ENCODE measurements at places on chromosomes 13 and 19. TPM values are rescaled to one million over a fixed set of nuclear protein-coding genes. Genes with fewer than 3 reads are reported as not detected.
A peak's percentile ranks its signal among the peaks of the same experiment; 100 is the strongest.

Gene TJP3
- total RNA-seq = not detected

Gene RUBCNL
- total RNA-seq = 0.73 TPM

DNA sequence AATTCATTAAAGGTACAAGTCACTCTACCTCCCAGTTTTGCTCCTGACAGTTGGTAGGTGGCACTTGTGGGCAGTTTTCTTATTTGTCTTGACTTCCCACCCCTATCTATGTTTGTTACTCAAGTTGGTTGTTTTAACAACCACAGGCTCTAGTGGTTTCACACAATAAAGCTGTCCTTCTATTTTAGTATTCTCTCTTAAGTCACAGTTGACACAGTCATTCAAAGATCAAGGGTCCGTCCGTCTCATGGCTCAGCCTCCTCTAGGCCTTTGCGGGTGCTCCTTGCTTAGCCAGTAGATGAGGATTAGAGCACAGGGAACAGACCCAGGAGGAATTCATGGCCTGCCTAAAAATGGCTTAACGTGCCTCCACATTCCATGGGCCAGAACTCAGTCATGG lies 573.7 kb downstream of the IRS2 start:
- DNase-seq = no peak

DNA sequence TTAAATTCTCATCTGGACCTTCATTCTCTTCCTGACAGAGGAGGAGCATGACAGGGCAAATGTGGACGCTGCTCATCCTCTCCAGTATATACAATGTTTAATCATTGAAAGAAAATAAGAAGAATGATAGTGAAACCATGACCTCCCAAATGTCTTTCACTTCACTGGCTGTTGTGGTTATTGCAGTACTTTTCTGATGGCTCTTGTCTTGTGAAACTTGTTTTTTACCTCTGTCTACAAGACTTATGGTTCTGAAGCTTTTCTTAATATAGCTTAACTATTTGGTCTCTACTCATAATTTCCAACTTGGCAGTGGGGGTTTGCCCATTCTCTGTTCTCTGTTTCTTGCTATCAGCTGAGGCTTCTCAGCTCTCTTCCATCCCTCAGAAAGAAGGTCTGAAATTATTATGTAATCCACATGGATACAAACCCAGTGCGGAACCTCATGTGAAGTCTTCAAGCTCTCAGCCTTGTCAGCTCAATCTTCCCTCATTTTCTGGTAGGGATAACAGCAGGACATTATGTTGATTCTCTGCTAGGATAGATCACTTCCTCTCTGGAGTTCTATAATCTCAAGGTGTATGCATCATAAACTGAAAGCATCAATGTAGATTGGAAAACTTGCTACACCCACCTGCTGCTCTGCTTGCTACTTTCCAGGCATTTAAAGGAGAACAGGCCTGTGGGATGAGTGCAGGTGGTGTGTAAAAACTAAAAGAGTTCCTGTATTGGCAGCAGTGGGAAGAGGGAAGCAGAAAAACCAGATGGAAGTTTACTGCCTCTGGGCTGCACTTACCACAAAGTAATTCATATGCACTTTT lies 250.3 kb upstream of the HTR2A start:
- DNase-seq = no peak

DNA sequence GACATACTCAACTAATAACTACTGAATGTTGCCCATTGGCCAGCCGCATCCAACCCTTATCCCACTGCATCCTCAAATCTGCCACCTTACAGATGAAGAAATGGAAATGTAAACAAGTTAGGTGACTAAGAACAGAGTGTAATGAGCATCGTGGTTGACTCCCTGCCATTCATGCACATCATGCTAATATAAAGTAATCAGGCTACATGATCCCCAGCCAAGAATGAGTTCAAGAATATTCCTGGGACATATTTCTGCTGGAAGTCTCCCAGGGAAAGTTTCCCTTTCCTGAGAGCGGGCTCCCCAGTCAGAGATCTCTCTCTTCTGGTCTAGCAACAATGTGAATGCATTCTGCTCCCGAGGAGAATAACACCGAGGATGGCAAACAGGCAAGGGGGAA lies 55.9 kb upstream of the SERP2 start:
- DNase-seq = no peak

Gene CGB5
- not detected for total RNA-seq

Gene MPND
- total RNA-seq = 24.7 TPM

Gene C19orf38
- total RNA-seq = 0.36 TPM

DNA sequence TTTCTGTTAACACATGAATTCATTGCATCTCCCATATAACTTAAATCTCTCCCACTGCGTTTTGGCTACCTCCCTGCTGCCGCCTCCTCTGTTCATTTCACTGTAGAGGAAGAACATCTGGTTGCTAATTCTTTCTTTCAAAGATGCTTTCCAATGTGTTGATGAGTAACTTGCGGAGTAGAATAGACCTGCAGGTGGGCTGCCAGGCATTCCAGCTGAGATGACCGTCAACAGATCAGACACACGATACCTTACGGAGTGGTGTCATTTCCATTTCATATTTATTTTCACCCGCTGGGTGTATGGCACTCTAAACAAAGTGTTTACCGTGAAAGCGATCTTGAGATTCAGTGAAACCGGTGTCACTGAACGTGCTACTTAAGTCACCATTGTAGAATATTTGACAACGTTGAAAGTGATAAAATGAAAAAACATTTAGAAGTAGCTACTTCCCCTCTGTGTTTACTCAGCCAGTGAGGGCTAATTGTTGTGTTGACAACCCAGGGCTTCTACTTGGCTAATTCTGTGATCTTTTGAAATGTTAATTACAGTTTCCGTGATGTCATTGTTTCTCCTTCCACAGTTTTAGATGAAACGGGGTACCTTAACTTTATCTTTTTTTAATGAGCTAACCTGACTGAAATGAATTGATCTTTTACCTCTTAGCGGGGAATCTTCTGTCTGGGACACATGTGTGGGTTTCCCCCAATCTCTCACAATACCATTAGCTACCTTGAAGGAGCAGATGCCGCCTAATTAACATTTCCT lies 228.5 kb upstream of the ARGLU1 start:
- DNase-seq = no peak

DNA sequence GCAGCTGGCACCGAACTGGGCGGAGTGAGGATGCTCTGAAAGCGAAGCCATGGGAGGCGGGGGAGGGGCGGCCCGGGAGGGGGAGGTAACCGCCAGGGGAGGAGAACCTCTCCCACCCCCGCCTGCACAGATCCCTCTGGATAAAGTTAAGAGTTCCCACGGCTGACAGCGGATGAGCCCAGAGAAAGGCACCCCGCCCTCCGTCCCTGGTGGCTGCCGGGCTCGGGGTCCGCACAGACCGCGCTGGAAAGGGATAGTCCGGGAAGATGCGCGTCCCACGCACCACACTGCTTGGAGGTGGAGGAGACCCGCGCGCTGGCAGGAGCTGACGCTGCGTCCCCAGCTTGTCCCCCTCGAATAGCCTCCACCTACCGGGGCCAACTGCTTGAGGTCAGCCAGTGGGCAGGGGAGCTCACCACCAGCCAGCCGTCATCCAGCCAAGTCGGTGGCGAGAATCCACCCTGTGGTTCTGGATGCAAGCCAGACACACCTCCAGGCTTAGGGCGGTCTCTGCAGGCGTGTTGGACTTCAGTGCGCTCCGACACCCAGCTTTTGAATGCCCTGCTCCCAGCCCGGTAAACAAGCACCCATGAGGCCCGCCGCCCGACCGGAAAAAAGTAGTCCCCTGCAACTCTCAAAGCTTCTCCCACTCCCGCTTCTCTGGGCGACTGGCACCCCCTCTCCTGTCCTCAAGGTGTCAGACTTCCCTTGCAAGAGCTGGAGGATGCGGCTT lies at the start of gene TRPC4:
TSS of gene TRPC4 (minus strand) at position 17 of the 733 bp plus-strand sequence. CDS start 86,439 bp downstream, outside the sequence.
- DNase-seq = peak; percentile 25

- no peak for DNase-seq
These were observed 2.2 kb downstream of the TSC22D1 start for GRCh38 chr13:44573790-44574465.

- DNase-seq = no peak
These were observed 125.5 kb downstream of the ENOX1 start for GRCh38 chr13:43661161-43661830.

- DNase-seq = no peak
These were observed 164.5 kb downstream of the RGCC start for GRCh38 chr13:41621716-41622431.

Gene AP1M2
- not detected for total RNA-seq

GRCh38 chr13:99973163-99973807 lies 1.7 kb upstream of the ZIC5 start:
- no peak for DNase-seq

Gene ZNF99
- 0.13 TPM for total RNA-seq

Gene METTL21C
- total RNA-seq = not detected

- no peak for DNase-seq
These were observed 596.5 kb upstream of the MIR17HG start for GRCh38 chr13:90751026-90751425.

- DNase-seq = no peak
These were observed 13.2 kb downstream of the GTF2F2 start for GRCh38 chr13:45133396-45134118.

DNA sequence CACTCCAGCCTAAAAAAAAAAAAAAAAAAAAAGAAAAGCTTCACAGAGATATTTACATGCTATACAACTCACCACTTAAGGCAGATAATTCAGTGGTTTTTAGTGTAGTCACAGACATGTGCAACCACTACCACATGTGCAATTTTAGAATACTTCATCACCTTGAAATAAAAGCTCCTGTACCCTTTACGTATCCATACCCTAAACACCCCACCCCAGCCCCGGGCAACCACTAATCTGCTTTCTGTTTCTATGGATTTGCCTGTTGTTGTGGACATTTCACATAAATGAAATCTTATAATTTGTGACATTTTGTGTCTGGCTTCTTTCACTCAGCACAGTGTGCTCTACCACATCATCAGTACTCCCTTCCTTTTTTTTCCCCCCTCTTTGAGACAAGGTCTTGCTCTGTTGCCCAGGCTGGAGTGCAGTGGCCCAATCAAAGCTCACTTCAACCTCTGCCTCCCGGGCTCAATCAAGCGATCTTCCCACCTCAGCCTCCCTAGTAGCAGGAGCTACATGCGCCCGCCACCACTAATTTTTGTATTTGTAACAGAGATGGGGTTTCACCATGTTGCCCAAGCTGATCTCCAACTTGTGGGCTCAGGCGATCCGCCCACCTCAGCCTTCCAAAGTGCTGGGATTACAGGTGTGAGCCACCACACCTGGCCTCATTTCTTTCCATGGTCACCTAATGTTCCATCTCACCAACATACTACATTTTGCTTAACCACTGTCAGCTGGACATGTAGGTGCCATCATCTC lies 4.0 kb downstream of the DDX39A start:
- DNase-seq = no peak

Gene DMKN
- total RNA-seq = 13.4 TPM

- no peak for DNase-seq
These were observed 5.3 kb downstream of the NDUFA3 start for GRCh38 chr19:54107876-54108490.

DNA sequence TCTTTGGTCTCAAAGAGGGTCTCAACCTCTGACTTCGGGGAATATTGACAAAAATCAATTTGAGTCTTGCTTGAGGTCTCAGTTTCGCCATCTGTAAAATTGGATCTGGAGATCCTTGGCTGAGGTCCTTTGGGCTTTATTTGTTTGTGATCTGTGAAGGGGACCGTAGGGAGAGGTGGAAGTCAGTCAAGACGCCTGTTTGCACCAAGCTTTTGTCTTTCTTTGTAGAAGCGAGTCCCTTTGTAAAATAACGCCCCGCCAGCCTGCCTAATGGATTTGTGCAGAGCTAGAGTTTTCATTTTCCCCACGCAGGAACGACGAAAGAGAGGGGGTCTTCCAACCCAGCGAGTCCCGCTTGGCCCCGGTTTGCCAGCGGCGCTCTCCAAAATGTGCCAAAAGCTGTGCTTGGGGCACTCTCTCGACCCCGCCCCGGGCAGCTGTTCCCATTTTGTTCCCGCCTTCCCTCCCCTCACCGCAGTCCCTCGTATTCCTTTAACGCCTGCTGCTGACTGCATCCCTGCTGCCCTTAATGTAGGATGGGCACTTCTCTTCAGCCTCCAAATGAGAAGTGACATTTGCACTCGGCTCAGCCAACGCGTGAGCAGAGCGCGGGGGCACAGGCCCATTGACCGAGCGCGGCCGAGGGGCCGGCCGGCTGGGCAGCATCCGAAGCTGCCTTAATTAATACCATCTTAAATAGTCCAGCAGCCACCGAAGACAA lies 13.0 kb downstream of the ZIC5 start:
- DNase-seq = no peak

Gene ZNF155
- 6.7 TPM for total RNA-seq

- DNase-seq = no peak
These were observed 58.1 kb downstream of the EDNRB start for GRCh38 chr13:77860507-77860981.

Gene RASIP1
- 15.2 TPM for total RNA-seq

- no peak for DNase-seq
These were observed 1077.1 kb downstream of the UQCRFS1 start for GRCh38 chr19:28135825-28136224.

GRCh38 chr13:26949701-26950502 lies 189.3 kb upstream of the GPR12 start:
- DNase-seq = no peak

GRCh38 chr13:34883396-34883795 lies 58.7 kb upstream of the NBEA start:
- no peak for DNase-seq

Gene S1PR5
- 1.1 TPM for total RNA-seq

GRCh38 chr19:17648097-17648660 lies 40.0 kb downstream of the UNC13A start:
- DNase-seq = no peak

Gene DAZAP1
- total RNA-seq = 80.6 TPM

DNA sequence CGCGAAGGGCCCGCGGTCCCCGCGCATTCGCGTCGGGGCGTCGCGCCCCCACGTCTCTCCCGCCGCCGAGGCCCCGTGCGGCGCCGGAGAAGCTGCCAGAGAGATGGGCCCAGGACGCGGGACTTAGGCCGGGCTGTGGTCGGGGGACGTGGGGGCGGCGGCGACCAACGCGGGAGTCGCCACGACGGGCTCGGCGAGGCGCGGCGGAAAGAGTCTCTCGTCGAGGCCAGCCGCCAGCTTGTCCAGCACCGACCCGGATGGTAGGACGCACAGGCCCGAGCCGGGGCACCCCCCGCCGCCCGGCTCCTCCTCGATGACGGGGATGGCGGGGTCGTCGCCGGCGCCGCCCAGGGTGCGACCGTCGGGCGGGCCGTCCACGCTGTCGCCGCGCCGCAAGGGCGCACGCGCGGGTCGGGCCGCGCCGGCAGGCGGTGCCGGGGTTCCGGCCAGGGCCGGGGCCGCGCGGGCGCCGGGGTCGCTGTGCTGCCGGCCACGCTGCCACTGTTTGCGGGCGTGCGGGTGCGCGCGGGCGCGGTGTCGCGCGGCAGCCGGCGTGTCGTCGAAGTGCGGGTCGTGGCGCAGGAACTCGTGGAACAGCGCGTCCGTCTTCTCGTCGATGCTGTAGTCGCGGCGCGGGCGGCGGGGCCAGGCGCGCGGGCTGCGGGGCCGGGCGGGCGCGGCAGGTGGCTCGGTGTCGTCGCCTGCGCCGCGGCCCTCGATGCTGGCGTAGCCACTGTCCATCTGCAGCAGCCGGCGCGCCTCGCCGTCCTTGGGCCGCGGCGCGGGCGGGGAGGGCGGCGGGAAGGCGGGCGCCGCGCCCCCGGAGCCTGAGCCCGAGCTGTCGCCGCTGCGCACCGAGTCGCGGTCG lies 8.5 kb downstream of the CBARP start:
- DNase-seq = no peak

Data from heart right ventricle (tissue), 16 donors.